Activated naive CD8-positive, alpha-beta T cell treated with anti-CD3 and anti-CD28 coated beads, Interleukin-2, amount 10 ng/mL, durations not matched to agents 7 days and 5 days (primary cell): ENCODE measurements at places on chromosomes 2 and 18. TPM values are rescaled to one million over a fixed set of nuclear protein-coding genes. Genes with fewer than 3 reads are reported as not detected.

CETN1 gene
- not detected for total RNA-seq

ANKRD29 gene
- total RNA-seq = not detected

CDH20 gene
- 0.17 TPM for total RNA-seq

CPLX4 gene
- total RNA-seq = not detected

ACTG2 gene
- total RNA-seq = 0.43 TPM

ITGB6 gene
- total RNA-seq = not detected

TGFA gene
- total RNA-seq = 0.86 TPM

DNA sequence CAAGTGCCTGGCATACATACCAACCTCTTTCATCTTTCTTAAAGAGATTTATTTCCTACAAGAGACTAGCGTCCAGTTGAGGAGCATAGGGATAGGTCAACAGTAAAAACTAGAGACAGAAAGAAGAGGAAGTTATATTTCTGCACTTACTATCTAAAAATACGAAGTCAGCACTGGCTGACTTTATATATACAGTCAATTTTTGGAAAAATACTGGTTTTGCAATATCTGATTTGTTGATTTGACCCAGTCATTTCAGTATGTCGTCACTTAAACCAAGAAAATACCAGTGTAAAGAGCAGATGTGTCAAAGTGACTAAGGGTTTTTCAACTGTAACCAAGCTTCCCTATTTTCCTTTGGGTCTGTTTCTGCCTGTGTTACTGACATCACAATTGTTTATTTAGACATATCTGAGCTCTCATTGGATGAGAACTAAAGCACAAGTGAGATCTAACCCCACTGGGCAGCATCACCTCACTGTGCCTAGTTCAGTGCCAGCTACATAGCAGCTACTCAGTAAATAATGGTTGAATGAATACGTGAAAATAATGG is 23.0 kb downstream of the CYTIP start:
- no peak for DNase-seq

DNA sequence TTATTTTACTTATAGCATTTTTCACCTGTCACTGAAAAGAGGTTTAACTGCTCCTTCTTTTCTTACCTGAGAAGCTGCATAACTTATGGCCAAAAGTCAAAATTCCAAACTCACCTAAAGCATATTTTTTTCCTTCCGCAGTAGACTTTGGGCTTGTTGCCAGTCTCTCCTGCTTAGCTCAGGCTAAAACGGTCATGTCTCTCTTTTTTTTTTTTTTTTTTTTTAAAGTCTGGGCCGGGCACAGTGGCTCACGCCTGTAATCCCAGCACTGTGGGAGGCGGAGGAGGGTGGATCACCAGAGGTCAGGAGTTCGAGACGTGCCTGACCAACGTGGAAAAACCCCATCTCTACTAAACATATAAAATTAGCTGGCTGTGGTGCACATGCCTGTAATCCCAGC is 113.5 kb downstream of the RTN4 start:
- DNase-seq = no peak

DNA sequence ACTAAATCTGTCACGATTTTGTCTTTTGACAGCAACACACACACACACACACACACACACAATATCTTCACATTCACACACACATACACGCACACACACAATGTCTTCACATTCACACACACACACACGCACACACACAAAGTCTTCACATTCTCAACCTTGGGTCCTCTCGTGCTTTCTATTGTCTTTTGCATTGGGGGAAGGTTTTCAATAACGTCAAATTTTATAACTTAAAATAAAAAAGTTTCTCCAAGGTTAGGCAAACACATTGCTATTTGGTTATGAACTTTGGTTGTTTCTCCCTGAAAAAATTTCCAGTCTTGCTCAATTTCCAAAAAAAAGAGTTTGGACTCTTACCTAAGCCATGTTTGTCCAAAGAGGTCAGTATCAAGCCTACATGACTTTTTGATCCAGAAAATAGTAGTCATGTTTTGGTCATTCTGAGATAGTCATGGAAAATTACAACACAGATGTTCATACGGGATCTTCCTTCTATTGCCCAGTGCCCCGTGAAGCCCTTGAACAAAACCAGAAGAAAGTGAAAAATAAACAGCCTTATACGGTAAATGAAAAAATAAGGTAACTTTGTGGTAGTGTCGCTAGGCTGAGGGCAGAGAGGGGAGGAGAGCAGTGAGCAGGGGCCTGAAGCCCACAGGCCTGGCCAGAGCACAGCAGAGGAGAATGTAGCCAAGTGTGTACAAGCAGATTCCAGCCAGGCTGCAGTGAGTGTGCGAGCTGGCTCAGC is 542.8 kb upstream of the ID2 start:
- no peak for DNase-seq

- no peak for DNase-seq
These were observed 395.4 kb upstream of the ATP5MC3 start for GRCh38 chr2:175576875-175577274.

GRCh38 chr2:23658466-23658942 is 268.4 kb downstream of the ATAD2B start:
- peak; percentile 54 for DNase-seq

GRCh38 chr2:145815933-145816332 is 1296.0 kb upstream of the ZEB2 start:
- no peak for DNase-seq

GRCh38 chr2:227485429-227485828 is 13.5 kb downstream of the AGFG1 start:
- no peak for DNase-seq
